Natural killer cell treated with Interleukin-12 subunit alpha and Interleukin-12 subunit beta and Interleukin-15 and Interleukin-18, amount 100 ng/mL, for 72 hours (primary cell): ENCODE measurements at places on chromosomes 6 and 20. TPM values are rescaled to one million over a fixed set of nuclear protein-coding genes. Genes with fewer than 3 reads are reported as not detected.

DNA sequence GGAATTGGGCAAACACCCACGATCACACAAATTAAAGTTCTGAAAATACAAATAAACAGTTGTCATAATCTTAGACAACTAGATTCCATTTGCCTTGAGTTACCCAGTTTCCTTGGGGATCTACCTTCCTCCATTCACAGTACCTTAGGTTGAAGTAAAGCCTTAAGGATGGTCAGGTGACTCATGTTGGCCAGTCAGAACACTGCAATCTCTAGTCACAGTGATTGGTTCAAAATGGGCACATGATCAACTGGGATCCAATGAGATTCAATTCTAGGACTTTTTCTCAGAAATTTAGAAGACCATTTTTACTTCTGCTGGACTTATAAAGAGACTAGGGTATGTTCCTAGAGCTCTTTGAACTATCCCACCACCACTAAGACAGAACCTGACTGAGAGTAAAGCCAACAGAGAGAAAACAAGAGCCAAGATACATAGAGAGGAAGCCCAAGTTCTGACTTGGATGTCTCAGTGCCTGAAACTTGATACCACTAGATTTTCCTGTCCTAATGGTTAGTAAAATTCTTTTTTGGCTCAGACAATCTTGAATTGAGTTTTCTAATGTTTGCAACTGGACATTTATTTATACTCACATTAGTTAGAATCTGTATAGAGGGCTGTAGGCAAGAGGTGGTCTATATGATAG lies 8.6 kb upstream of the CLIC5 start:
- no peak overlapping the region for H3K27ac ChIP-seq
- H3K36me3 ChIP-seq: no peaks in the 10 kb centered on the region
- H3K27me3 ChIP-seq: peaks cover 41% of the 10 kb centered on the region
- DNase-seq: no peak
- H3K4me1 ChIP-seq: no peaks in the 10 kb centered on the region

DNA sequence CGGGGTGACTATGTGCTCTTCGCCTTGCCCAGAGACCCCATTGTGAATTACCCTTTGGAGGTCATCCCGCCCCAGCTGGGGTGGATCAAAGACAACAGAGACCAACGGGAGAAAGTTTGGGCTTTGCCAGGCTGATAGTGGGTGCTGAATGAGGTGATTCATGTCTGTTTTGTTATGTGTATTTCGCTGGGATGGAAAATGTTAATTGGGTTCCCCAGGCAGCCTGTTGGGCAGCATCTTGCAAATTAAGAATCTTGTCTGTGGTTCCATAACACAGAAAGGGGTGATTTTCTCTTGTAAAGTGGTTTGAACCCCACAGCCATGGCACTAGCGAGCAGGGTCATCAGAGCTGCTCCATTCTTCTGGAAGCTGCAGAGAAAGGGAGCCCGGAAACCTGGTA lies 63.1 kb upstream of the UNC93A start:
- peaks cover 40% of the 10 kb centered on the region for H3K27me3 ChIP-seq
- no peak overlapping the region for H3K27ac ChIP-seq
- DNase-seq: no peak
- H3K36me3 ChIP-seq: no peaks in the 10 kb centered on the region
- no peak overlapping the region for H3K4me3 ChIP-seq

- H3K4me3 ChIP-seq: no peak overlapping the region
- peaks cover 2% of the 10 kb centered on the region for H3K36me3 ChIP-seq
- no peak overlapping the region for H3K27ac ChIP-seq
- H3K4me1 ChIP-seq: no peaks in the 10 kb centered on the region
- DNase-seq: no peak
These were observed 661.4 kb downstream of the EPHA7 start for GRCh38 chr6:92757925-92758324.

GRCh38 chr6:11264100-11264499 lies 31.6 kb upstream of the NEDD9 start:
- DNase-seq: no peak
- H3K4me3 ChIP-seq: no peak overlapping the region
- H3K36me3 ChIP-seq: no peaks in the 10 kb centered on the region
- peak overlapping the region; percentile 32 for H3K27ac ChIP-seq
- H3K27me3 ChIP-seq: no peaks in the 10 kb centered on the region
- H3K4me1 ChIP-seq: peaks cover 46% of the 10 kb centered on the region

DNA sequence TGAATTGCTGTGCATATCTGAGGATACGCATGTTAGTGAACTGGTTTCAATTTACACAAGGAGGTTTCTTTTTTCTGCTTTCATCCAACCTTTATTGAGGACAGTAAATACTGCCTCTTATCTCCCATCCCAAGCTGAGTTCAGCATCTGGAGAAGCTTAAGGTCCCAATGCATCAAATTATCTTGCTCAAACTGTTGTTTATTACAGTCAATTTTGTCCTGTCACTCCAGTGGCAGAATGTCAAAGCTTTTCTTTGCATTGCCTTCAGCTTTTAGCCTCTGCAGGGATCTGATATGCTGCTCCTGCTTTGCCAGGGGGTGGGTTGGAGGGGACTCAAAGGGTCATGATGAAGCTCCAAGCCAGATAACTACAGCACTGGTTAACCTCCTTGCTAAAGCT lies 435.4 kb upstream of the SOX4 start:
- no peak overlapping the region for H3K27ac ChIP-seq
- no peaks in the 10 kb centered on the region for H3K27me3 ChIP-seq
- H3K4me3 ChIP-seq: no peak overlapping the region
- no peaks in the 10 kb centered on the region for H3K36me3 ChIP-seq

GRCh38 chr20:49989234-49990065 lies 6.7 kb downstream of the SNAI1 start:
- H3K27me3 ChIP-seq: no peaks in the 10 kb centered on the region
- H3K36me3 ChIP-seq: no peaks in the 10 kb centered on the region
- H3K4me1 ChIP-seq: no peaks in the 10 kb centered on the region
- no peak overlapping the region for H3K27ac ChIP-seq
- no peak overlapping the region for H3K4me3 ChIP-seq
- DNase-seq: no peak

DNA sequence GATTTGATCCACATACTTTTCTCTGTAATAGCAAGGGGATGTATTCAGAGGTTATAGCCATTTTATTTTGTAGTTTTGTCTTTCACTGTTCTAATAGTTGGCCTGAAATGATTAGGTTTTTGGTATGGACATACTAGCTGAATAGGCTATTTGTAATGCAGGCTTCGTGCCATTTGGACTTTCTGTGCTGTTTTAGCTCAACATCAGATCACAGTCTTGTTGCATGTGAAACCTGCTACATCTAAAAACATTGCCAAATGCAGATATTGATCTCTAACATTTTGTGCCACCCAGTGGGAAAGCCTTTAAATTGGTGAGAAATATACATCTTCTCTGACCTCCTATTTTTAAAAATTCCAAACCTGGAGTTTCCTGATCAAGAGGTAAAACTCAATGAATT lies 157.5 kb upstream of the SCGN start:
- peaks cover 3% of the 10 kb centered on the region for H3K27me3 ChIP-seq
- no peak for DNase-seq
- no peak overlapping the region for H3K4me3 ChIP-seq
- no peaks in the 10 kb centered on the region for H3K36me3 ChIP-seq
- no peak overlapping the region for H3K27ac ChIP-seq
- peaks cover 4% of the 10 kb centered on the region for H3K4me1 ChIP-seq

DNA sequence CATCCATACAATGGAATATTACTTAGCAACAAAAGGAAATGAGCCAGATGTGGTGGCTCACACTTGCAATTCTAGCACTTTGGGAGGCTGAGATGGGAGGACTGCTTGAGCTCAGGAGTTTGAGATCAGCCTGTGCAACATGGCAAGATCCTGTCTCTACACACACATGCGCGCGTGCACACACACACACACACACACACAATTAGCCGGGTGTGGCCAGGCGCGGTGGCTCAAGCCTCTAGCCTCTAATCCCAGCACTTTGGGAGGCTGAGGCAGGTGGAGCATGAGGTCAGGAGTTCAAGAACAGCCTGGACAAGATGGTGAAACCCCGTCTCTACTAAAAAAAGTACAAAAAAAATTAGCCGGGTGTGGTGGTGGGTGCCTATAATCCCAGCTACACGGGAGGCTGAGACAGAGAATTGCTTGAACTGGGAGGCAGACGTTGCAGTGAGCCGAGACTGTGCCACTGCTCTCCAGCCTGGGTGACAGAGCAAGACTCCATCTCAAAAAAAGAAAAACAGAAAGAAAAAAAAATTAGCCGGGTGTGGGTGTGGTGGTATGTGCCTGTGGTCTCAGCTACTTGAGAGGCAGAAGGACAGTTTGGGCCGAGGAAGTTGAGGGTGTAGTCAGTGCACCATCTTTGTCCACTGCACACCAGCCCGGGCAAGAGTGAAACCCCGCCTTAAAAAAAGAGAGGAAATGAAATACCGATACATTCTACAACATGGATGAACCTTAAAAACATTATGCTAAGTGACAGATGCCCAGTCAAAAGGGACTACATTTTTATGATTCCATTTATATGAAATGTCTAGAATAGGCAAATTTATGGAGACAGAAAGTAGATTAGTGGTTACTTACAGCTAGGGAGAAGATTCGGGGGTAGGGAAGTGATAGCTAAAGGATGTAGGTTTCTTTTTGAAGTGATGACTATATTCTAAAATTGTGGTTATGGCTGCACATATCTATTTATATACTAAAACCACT lies 52.5 kb downstream of the RBL1 start:
- DNase-seq: peak; percentile 63
- peaks cover 34% of the 10 kb centered on the region for H3K36me3 ChIP-seq
- peak overlapping the region; percentile 87 for H3K27ac ChIP-seq
- H3K4me1 ChIP-seq: peaks cover 24% of the 10 kb centered on the region
- H3K27me3 ChIP-seq: no peaks in the 10 kb centered on the region
- peak overlapping the region; percentile 84 for H3K4me3 ChIP-seq

GRCh38 chr20:48772183-48772976 lies 55.4 kb downstream of the PREX1 start:
- H3K27me3 ChIP-seq: no peaks in the 10 kb centered on the region
- DNase-seq: no peak
- peaks cover 91% of the 10 kb centered on the region for H3K4me1 ChIP-seq
- H3K36me3 ChIP-seq: peaks cover 4% of the 10 kb centered on the region

DNA sequence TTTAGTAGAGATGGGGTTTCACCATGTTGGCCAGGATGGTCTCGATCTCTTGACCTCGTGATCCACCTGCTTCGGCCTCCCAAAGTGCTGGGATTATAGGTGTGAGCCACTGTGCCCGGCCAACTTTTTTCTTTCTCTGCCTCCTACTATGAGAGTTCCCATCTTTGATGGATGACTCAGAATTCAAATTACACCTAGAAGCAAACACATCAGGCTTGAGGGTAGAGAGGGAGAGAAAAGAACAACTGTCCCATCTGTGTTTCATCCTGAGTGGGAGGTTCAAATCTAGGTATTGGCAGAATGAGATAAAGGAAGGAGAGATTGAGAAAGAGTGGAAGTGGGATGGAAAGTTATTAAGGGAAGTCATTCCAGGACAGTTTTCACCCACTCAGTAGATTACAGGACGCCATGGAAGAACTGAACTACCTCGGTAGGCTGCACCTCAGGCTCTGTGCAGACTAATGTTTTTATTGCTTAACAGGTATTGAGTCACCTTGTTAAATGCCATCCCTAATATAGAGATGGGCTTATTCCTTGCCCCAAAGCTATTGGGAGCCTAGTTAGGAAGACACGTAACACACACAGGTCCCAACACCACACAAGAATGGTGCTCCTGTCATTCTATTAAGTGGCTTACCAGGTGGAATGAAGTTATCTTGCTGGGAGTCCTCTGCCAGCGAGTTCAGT lies 275.7 kb downstream of the SOX4 start:
- H3K27me3 ChIP-seq: no peaks in the 10 kb centered on the region
- no peak overlapping the region for H3K27ac ChIP-seq

DNA sequence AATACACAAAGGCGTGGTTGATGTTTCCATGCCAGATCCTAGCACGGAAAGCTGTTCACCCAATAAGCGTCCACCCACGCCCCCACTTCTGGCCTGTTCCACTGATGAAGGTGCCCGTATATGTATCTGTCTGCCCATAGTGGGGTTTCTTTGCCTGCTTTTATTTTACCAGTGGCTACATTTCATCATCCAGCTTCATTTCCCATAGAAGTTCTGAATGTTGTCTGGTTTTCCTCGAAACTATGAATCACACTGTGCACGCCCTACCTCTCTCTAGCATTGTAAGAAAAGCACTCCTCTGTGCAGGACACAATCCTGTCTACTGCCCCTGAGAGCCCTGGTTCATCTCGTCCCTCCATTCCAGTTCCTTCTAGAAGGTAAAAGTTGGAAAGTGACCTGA lies 8.8 kb upstream of the CD93 start:
- H3K27ac ChIP-seq: peak overlapping the region; percentile 30
- no peaks in the 10 kb centered on the region for H3K36me3 ChIP-seq
- H3K4me1 ChIP-seq: peaks cover 11% of the 10 kb centered on the region

DNA sequence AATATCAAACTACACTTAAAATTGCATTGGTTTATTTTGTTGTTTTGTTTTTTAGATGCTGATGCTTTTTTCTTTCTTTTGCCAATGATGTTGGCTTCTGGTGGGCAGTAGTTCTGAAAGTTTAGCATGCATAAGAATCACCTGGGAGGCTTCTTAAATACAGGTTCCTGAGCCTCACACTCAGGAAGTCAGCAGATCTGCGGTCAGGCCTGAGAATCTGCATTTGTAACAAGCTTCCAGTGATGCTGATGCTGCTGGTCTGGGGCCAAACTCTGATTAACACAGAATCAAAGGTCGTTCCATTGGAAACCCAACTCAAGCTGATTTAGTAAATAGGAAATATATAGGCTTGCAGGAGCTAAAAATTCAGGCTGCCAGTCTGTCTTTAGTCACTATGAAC lies 412.9 kb upstream of the SPTLC3 start:
- no peaks in the 10 kb centered on the region for H3K4me1 ChIP-seq
- no peak for DNase-seq
- no peak overlapping the region for H3K27ac ChIP-seq
- no peaks in the 10 kb centered on the region for H3K36me3 ChIP-seq

DNA sequence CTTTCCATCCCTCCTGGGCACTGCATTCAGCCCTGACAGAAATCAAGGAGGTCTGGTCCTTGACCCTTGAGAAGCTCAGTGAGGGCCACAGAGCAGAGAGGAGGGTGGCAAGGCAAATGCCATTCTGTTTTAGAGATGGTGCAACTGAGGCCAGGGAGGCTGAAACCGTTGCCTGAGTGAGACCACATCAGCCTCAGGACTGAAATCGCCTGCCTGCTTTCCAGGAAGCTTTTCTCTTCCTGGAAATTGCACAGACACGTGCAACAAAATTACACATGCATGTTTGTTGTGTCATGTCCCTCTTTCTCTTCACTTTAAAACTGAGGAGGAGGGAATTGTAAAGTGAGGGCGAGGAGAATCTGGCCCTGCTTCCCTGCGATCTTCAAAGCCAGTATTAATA lies 113.7 kb upstream of the PDE10A start:
- DNase-seq: no peak
- no peaks in the 10 kb centered on the region for H3K36me3 ChIP-seq
- no peak overlapping the region for H3K4me3 ChIP-seq
- no peak overlapping the region for H3K27ac ChIP-seq
- H3K4me1 ChIP-seq: no peaks in the 10 kb centered on the region

- no peaks in the 10 kb centered on the region for H3K36me3 ChIP-seq
- DNase-seq: no peak
- peaks cover 5% of the 10 kb centered on the region for H3K4me1 ChIP-seq
- H3K27me3 ChIP-seq: no peaks in the 10 kb centered on the region
These were observed 129.3 kb upstream of the TOP1 start for GRCh38 chr20:40899344-40899743.

- H3K4me3 ChIP-seq: no peak overlapping the region
- peaks cover 19% of the 10 kb centered on the region for H3K4me1 ChIP-seq
- DNase-seq: no peak
- H3K27ac ChIP-seq: no peak overlapping the region
- no peaks in the 10 kb centered on the region for H3K36me3 ChIP-seq
- H3K27me3 ChIP-seq: no peaks in the 10 kb centered on the region
These were observed 35.2 kb downstream of the SLX4IP start for GRCh38 chr20:10470276-10470675.

Gene DSP
- total RNA-seq: not detected

Gene PRL
- total RNA-seq: not detected

Gene PRSS16
- total RNA-seq: not detected

Gene CLPSL1
- not detected for total RNA-seq

Gene HLA-DRA
- 184 TPM for total RNA-seq

Gene PXMP4
- 9.3 TPM for total RNA-seq
